Amniotic epithelial cell (primary cell): ENCODE measurements at places on chromosomes 11 and 22.
A peak's percentile ranks its signal among the peaks of the same experiment; 100 is the strongest.

- DNase-seq: peak; percentile 7
Measured at GRCh38 chr22:42470366-42471082, 38.3 kb upstream of the NFAM1 start.

DNA sequence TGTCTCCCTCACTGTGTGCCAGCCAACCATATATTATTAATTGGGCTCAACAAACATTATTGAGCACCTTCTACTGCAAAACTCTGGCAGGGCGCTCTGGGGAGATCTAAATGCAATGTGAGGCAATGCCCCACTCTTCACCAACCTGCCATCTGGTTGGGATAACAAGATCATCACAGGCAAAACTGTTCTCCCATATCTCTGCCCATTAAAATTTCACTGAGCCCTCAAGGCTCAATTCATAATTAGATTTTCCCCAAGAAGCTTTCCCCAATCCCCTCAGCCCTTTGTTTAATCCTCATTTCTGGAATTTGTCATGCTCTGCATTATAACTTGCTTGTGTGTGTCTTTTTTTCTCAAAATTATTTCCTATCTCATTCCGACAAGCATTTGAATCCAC is 106.6 kb downstream of the ARL14EP start:
- no peak for DNase-seq

DNA sequence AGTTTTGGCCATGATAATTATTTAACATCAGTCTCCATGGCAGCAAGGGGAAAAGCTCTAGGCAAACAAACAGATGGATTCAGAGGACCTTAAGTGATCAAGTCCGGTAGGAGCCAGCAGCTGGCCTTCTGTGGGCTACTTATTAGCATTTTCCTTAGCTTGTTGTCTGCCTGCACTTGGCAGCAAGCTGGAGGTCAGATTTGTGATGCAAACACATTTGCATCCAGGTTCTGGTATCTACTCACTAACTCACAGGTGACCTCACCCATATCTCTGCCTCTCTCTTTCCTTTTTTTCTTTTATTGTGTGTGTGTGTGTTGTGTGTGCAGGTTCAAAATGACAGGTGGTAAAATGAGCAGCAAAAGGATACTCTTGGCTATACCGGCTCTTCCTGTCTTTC is 32.3 kb downstream of the ARHGAP42 start:
- DNase-seq: peak; percentile 39

DNA sequence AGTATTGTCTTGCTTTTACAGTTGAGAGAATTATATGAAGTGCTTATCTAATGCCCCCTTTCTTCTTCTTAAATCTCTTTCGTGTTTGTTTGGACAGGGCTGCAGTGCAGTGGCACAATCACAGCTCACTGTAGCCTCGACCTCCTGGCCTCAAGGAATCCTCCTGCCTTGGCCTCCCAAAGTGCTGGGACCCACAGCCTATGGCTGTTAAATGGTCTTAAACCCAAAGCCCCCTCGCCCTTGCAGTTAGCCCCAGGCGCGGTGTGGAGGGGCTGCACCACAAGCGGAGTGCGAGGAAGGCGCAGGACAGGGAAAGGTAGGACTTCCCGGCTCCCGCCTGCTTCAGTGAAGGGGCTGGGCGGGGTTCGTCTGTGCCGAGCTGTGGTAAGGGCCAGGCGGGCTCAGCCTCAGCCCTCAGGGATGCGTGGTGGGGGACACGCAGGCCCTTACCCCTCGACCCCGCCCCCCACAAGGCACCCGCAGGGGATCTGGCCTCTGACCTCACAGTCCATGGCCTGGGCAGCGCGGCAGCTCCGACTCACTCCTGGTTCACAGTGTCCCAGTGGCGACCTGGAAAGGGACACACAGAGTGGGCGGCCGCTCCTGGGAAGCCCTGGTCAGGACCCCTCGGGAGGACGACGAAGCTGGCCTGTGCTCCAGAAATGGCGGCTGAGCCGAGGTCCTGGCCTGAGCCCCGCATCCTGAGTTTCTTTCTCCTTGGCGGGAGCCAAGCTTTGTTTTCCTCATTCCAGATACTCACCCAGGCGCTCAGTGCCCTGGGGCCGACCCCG is 24.5 kb downstream of the BID start:
- DNase-seq: no peak

GRCh38 chr22:42283278-42284201 is 13.1 kb upstream of the TCF20 start:
- DNase-seq: no peak

- DNase-seq: peak; percentile 33
Measured at GRCh38 chr11:13289081-13289480, 11.5 kb downstream of the BMAL1 start.

DNA sequence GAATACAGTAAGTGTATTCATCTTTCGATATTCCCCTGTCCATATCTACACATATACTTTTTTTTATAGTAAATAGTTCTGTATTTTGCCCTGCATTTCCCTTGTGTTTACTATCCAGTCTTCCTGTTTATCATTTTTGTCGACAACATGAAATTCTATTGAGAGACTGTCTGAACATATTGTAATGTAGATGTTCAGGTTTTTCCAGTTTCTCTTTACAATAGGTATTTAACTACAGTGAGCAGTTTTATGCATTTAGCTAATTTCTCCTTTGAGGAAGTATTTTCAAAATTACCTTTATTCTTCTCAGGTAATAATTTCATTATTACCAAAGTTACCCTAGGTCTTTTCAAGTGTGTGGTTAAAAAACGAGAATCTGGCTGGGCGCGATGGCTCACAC is 16.7 kb downstream of the PIK3IP1 start:
- DNase-seq: no peak

- no peak for DNase-seq
Measured at GRCh38 chr11:83265331-83265730, 20.8 kb downstream of the CCDC90B start.

- DNase-seq: no peak
Measured at GRCh38 chr22:44049486-44050231, 25.6 kb downstream of the PARVB start.

DNA sequence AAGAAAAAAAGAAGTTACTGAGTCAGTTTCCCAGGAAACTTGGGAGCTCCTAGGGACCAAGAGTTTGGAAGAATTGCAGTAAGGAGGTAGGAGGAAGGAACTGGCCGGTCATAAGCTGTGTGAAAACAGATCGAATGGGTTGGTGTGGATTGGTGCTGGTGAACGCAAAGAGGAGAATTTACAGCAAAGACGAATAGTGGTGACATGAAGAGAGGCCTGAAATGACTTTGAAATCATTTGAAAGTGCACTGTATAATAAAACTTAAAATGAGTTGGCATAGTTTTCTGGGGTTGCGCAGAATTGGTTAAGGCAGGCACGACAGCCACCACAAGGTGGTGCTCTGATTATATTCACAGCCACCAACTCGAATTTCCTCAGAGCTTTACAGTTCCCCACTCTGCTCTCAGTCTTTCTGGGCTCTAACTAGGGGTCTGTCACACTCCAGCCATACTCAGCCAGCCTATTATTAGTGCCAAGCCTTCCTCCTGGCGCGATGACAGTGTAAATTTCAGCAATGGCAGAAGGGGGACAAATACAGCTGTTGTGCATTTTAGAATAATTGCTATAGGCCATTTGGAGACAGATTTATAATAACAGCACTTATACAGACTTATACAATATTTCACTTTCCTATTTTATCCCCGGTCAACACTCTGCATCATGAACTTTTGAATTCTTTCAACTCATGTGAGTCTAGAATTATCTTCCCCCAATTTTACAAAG is 8.3 kb upstream of the HTR3B start:
- peak; percentile 26 for DNase-seq

GRCh38 chr22:29049655-29050263 is 11.9 kb downstream of the C22orf31 start:
- no peak for DNase-seq

- DNase-seq: no peak
Measured at GRCh38 chr11:23569134-23569533, 708.9 kb upstream of the CCDC179 start.

- peak; percentile 13 for DNase-seq
Measured at GRCh38 chr11:74822170-74822569, 73.5 kb downstream of the RNF169 start.

DNA sequence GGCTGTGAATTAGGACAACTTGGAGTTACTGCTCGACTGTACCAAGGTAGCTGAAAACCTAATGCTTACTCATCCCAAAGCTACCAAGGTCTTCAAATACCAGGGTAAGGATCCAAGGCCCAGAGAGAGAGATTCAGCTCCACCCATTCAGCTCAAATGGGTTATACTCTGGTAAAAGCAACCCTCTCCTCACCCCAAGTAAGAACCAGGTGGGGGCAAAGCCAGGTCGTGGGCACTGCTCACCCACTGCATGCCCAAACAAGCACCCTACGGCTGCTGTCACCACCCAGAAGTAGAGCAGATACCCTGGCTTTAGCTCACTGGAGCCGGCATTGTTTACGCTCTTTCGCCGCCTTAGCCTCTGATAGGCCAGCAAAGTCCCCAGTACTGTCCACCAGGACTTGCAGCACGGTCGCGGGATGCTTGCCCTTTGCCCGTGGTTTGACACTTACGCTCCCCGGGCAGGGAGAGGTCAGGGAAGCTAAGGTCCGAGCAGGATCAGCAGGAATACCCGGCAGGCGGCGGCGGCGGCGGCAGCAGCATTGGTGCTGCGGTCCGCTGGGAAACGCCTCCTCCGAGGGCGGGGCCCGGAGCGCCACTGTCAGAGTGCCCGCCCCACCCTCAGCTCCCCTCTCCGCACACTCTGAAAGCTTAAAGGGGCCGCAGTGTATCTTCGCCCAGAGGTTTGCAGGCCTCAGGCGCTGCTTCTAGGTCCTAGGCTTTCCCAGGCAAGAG is 19.6 kb downstream of the CKAP5 start:
- peak; percentile 74 for DNase-seq

GRCh38 chr11:1562469-1563148 is 9.5 kb downstream of the DUSP8 start:
- no peak for DNase-seq

GRCh38 chr11:124075841-124076651 is 34.9 kb upstream of the OR10G7 start:
- DNase-seq: no peak

- no peak for DNase-seq
Measured at GRCh38 chr11:114293201-114293711, 2.9 kb upstream of the NNMT start.

GRCh38 chr11:96033599-96033998 is 109.7 kb upstream of the MTMR2 start:
- no peak for DNase-seq

GRCh38 chr22:45102896-45103420 is 60.8 kb upstream of the NUP50 start:
- no peak for DNase-seq

DNA sequence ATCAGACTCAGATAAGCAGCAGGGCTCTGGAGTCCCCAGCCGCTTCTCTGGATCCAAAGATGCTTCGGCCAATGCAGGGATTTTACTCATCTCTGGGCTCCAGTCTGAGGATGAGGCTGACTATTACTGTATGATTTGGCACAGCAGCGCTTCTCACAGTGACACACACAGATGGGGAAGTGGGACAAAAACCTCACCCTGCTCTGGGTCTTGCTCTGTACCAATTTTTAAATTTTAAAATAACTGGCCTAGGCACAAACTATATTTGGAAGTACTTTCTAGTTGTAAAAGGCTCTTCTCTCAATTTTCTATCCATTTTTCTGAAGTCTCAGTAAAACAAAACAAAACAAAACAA is 131.7 kb downstream of the VPREB1 start:
- no peak for DNase-seq

DNA sequence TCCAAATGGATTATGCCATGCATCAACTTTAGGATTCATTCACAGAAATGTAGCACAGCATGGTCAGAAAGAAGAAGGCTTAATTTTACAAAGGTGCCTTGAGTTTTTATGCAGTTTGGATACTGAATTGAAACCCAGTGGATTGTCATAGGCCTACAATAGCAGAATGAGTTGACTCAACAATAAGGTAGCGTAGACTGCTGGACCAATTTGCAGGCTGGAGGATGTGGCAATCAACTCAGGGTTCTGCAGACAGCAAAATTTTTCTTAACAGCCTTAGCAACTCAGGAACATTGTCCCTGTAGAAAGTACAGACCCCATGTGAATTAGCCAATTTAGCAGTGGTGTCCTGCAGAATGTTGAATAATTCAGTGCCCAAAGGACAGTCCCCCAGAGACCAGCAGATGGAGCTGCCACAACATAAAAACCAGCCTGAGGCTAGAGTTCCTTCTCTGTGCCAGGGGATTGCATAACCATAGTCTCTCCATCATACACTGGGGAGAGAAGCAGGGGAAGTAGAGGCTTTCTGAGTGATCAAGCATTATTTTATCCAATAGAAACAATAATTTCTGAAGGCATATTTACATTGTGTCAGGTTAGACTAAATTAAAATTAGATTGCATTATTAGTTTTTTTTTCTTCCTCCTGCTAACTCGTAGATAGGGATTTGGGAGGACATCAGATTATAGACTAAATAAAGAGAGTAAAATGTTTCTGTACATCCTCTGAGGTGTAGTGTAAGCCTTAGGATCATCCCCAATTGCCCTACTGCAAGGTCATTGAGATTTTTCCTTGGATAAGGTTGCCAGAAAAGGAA is 20.3 kb upstream of the MRPL17 start:
- peak; percentile 75 for DNase-seq

DNA sequence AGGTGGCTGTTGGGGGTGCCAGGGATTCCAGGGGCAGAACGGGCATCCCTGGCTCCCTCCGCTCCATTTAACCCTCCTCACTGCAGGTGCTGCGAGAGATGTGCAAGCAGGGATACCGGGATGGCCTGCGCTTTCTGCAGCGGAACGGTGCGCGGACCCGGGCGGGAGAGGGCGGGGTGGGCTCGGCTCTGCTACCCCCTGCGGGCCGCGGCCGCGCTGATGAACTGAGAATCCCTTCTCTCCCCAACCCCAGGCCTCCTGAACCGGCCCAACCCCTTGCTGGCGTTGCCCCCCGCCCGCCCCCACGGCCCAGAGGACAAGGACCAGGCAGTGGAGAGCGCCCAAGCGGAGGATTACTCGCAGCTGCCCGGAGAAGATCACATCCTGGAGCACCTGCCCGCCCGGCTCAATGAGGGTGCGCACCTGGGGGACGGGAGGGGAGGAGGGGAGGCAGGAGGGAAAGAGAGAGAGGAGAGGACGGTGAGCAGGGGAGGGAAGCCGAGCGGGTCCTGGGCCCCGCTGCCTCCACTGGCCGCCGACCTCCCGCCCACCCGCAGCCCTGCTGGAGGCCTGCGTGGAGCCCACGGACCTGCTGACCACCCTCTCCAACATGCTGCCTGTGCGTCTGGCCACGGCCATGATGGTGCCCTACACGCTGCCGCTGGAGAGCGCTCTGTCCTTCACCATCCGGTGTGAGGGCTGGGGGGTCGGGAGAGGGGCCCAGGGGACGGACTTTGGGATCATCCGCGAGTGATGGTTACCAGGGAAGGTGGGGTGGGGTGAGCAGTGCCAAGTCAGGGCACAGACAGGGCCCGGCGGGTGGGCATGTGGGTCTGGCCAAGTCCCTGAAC is 4.1 kb upstream of the CRACR2B start:
- no peak for DNase-seq

- DNase-seq: peak; percentile 70
Measured at GRCh38 chr11:72413914-72414628, 20.3 kb downstream of the CLPB start.
